ENCODE measurements at places on chromosomes 5 and 9.

DNA sequence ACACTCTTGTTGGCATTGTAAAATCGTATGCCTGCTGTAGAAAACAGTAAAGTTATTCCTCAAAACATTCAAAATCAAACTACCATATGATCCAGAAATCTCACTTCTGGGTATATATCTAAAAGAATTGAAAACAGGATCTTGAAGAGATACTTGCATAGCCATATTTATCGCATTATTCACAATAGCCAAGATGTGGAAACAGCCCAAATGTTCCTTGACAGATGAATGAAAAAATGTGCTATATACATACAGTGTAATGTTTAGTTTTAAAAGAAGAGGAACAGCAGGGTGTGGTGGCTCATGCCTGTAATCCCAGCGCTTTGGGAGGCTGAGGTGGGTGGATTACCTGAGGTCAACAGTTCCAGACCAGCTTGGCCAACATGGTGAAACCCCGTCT lies 234.1 kb upstream of the DAB2 start:
- no peak for DNase-seq

- DNase-seq: no peak
Observed at GRCh38 chr9:4973246-4973645, 11.8 kb upstream of the JAK2 start.

- DNase-seq: no peak
Observed at GRCh38 chr9:17859987-17860386, 281.1 kb downstream of the SH3GL2 start.

GRCh38 chr9:119280740-119281485 lies 88.3 kb downstream of the BRINP1 start:
- no peak for DNase-seq
